ENCODE measurements at places on chromosomes 7 and 10.

- no peak for DNase-seq
Observed at GRCh38 chr7:94882891-94883290, 24.5 kb upstream of the PPP1R9A start.

GRCh38 chr10:29840516-29841276 is 205.9 kb upstream of the SVIL start:
- no peak for DNase-seq

DNA sequence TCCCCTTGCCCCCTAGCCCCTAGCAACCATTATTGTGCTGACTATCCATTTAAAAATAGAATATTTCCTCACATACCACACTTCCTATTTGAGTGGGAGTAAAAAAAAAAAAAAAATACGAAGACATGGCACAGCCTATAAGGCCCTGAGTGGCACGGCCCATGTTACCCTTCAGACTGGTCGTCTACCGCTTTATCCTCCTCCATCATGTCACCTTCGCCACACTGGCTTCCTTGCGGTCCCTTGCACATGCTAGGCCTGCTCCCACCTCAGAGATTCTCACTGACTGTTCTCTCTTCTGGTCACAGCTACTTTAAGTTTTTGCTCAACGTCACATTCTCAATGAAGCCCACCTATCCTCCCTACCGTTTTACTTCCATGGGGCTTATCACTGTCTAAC is 130.3 kb downstream of the ATE1 start:
- no peak for DNase-seq

GRCh38 chr10:7915923-7916536 is 97.7 kb downstream of the TAF3 start:
- DNase-seq: no peak

DNA sequence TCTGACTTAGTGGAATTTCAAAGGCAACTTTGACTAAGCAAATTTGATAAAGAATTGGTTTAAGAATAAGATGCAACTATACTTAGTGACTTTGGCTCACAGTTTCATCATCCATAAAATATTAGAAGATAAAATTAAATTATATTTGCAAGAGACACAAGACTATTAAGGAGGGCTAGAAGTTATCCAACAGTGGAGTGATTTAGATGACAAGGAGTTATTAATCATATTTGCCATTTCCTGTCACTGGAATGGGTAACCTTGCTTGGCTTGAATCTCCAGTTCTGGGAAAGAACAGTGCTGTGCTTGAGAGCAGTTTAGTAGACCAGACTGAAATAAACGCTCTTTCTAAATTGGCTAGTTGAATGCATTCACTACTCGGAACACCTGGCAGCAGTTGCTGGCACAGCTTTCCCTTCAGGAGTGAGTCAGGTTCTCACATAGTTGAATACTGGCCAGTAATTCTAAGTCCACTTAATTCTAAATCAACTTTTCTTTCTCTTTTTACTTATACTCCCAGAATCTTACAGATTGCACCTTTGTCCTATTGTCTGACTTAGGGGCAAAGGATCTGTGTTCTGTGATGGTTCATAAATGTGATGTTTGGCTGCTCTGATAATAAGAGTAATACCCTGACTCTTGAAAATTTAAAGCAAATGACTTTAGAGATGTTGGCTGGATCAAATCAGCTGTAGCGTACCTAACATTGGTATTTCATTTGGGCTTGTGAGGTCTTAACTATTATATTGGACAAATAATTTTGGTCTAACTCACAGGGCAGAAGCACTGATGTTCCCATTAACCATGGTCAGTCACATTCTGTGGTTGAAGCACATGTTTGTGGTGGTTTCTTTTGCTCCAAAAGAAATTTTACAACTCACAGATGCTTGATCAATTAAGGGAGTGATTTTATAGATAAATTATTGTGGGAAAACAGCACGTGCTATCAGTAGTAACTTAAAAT is 16.6 kb downstream of the STMP1 start:
- no peak for DNase-seq

DNA sequence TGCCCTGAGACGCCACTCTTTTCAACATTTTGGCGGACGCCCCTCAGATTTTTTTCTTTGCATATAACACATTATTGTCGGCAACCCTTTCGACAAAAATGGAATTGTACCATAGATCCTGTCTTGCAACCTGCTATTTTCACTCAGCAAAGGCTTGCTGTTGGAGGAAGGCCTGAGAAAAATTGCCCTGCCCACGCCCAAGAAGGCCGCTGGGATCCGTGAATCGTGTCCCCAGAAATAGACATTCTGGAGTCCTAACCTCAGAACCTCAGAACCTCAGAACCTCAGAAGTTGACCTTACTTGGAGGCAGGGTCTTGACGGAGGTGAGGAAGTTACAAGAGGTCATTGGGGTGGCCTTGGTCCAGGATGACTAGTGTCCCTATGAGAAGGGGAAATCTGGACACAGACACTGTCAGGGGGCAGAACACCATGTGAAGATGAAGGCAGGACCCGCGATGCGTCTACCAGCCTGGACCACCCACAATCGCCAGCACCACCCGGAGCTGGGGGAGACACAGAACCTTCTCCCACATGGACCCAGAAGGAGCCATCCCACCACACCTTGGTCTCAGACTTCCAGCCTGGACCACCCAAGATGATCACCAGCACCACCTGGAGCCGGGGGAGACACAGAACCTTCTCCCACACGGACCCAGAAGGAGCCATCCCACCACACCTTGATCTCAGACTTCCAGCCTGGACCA is 19.1 kb upstream of the DNAAF5 start:
- no peak for DNase-seq

GRCh38 chr10:18664841-18665478 is 5.7 kb downstream of the ARL5B start:
- DNase-seq: no peak

DNA sequence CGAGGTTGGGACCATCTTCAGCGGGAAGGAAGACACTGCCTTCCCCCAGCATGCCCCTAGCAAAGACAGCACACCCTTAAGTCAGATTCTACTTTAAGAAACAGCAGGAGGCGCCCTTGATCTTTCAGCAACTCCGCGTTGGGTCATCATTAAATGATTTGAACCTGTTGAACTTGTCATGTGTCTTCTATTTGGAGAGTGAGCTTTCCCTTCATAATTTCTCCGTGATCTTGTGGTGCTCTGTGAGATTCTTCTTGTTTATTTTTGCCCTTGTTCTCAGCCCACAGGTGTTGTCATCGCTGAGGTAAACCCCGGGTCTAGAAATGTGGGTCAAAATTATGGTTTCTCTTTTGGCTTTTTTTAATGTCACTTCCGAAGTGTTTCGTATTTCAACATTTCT is 49.5 kb upstream of the PITRM1 start:
- DNase-seq: no peak

GRCh38 chr10:128926711-128927110 is 540.3 kb upstream of the MGMT start:
- no peak for DNase-seq

DNA sequence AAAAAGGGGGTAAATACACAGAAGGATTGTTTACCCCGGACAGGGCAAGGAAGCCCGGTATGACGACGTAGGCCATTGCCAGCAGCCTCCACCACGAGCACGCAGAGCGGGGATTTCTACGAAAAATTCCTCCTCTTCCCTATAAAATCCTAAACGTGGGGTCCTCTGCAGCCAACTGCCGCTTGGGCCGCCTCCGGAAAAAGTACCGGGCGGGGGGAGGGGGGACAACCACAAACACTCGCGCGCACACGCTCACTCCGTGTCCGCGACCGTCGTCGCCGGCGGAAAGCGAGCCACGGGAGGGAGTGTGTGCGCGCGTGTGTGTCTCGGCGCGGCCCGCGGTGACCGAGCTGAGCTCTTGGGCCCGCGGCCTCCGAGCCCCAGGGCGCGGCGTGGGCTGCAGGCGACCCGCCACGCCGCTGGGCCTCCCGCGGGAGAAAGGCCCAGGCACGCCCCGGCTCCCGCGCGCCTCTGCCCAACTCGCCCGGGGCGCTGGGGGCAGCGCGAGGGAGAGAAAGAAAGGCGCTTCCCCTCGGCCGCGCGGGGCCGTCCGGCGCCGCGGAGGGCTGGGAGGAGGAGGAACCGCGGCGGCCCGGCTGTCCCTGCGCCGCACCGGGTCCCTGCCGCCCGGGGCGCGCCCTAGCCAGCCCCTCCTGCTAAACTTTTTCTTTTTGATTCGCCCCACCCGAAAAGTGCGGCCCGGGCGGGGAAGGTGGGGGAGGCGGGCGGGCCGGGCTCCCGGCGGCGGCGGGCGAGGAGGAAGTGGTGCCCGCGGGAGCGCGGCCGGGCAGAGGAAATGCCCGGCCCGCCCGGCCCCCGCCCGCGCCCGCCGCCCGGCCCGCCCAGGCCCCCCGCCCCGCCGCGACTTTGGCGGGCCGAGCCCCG is 1.5 kb downstream of the CTBP2 start:
- DNase-seq: no peak

GRCh38 chr10:63375859-63376258 is 89.9 kb downstream of the JMJD1C start:
- DNase-seq: no peak

GRCh38 chr10:107072786-107073185 is 91.7 kb downstream of the SORCS1 start:
- DNase-seq: no peak

DNA sequence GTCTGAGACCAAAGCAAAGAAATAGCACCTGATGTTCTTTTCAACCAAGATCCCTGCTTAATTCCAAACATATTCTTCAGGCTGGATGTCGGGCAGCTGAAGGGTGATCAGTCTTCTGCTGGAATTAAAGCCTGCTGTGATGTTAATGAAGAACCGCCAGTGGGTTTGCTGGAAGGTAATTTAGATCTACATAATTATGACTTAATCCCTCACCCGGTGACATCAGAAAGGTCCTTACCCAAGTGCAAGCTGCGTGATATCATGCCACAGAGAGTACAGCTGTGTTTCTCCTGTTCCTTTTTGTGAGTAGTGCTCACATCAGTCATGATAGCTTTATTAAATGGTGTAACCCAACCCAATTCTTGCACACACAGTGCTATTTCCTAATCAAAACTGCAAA is 29.1 kb upstream of the LRGUK start:
- DNase-seq: no peak

DNA sequence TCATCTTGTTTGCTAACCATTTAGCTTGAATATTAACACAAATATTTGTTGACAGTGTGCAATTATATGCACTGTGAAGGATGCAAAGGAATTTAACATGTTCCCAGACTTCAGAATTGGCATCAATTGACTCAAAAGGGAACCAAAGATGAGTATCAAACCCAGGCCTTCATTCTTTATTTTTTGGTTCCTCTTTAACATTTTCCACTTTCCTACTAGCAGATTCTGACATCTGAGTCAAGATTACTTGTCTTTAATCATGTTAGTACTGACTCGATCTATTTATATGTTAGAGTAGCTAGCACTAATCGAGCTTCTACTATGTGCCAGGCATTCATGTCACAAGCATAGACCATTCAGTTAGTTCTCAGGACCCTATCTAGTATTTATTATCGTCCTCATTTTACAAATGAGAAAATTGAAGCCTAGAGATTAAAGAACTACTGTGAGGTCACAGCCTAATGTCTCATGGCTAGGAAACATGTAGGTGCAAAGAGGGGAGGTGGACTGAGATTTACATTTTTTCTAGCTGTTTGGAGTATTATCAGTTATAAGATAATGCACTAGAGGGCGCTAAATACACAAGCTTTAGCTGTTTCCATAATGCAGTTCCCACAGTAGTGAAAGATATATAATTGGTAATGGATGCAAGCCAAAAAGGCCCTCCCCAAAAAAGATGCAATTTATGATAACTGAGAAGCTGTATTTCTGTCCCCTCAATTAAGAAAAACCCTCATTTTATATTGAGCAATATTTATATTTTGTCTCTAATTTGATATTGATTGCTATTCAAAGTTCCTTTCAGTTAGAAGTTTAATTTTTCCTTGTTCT is 32.9 kb upstream of the KMT2E start:
- DNase-seq: no peak

- no peak for DNase-seq
Observed at GRCh38 chr7:30841801-30842541, 69.7 kb upstream of the AQP1 start.

DNA sequence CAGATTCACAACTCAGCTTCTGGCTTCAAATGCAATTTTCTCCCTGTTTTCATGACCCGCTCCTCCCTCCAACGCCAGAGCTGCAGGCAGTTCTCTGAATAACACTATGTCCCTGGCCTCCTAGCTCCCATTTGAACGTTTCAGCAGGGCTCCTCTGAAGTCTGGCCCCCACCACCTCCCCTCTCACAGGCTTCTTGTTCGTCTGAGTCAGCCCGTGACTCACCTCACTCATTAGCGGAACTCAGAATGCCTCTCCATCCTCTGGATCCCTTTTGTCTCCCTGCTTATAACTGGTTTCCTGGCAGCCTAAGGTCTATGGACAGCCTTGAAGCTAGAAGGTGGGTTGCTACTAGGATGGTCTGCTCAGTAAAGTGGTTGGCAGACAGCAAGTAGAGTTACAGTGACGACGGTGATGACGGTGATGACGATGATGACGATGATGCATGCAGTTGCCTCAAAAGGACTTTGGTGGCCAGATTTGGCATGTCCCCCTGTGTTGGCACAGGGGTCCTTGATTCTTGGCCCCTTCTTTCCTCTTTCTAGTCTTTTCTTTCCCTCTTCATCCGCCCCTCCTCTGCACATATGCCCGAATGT is 83.3 kb upstream of the MKLN1 start:
- no peak for DNase-seq

DNA sequence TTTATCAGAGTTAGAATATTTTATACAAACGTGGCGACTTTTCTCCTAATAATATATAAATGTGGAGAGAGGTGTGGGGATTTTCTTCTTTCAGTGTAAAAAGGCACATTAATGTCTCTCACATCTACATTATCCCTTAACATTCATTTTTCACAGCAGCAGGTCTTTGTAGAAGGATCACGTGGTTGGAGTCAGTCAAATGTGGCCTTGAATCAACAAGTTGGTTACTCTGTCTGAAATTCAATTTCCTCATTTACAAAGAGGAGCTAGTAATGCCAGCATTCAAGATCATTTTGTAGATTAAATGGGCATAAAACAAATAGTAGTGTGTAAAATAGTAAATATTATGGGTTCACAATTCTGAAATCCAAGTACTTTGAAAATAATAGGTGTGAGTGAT is 183.1 kb upstream of the SEMA3E start:
- DNase-seq: no peak

DNA sequence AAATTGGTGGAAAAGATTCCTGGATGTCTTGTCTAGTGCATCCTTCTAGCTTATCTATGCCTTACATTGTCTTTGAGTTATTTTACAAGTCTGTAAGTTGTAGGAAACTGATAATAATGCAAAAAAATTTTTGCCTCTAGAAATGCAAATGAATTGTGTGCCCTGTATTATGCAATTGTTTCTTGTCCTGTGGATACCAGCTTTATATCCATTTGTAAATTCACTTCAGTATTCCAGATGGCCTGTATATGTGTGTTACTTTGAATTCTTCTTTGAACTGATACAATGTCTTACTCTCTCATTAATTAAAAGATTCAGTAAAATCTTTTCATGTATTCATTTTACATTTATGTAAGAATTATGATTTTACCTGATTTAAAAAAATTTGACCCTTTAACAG is 234.3 kb downstream of the LRMDA start:
- no peak for DNase-seq
